Activated T-cell treated with anti-CD3 and anti-CD28 coated beads, Interleukin-2, amount 50 U/mL, for 1 hour (primary cell): ENCODE measurements at places on chromosomes 7 and 10.

- no peak for DNase-seq
Observed at GRCh38 chr10:47403446-47404318, 19.6 kb upstream of the ZNF488 start.

DNA sequence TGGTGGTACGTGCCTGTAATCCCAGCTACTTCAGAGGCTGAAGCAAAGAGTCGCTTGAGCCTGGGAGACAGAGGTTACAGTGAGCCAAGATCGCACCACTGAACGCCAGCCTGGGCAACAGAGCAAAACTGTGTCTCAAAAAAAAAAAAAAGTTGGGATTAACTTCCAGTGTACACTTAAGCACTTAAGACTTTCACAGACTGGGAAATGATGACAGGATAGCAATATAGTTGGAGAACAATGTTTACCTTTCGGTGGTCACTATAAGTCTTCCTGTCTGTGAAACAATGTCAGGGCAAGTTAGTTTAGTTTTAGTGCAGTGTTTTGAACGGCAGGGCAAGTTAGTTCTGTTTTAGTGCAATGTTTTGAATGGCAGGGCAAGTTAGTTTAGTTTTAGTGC, 130.2 kb downstream of the TPST1 start:
- DNase-seq: no peak

- DNase-seq: no peak
Observed at GRCh38 chr7:77313085-77313484, 103.1 kb downstream of the GSAP start.

DNA sequence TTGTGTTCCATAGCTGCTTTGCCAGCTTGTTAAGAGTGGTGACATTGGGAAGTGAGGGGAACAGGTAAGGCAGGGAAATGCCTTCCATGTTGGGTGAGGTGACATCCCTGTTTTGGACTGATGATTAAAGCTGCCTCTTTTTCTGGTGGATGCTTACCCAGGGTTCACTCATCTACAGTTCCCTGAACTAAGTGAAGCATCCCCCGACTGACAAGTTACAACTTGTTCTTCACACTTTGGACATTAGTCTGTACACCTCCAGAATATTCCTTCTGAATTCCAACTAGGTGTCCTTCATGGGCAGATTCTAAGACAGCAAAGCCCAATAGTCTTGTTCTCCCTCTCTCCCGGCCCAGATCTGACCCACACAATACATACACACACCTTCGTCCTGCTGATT, 63.4 kb downstream of the HDAC9 start:
- DNase-seq: no peak

GRCh38 chr7:125427676-125428075, 498.1 kb upstream of the POT1 start:
- DNase-seq: no peak

- no peak for DNase-seq
Observed at GRCh38 chr10:70007116-70007820, 45.4 kb upstream of the MACROH2A2 start.

DNA sequence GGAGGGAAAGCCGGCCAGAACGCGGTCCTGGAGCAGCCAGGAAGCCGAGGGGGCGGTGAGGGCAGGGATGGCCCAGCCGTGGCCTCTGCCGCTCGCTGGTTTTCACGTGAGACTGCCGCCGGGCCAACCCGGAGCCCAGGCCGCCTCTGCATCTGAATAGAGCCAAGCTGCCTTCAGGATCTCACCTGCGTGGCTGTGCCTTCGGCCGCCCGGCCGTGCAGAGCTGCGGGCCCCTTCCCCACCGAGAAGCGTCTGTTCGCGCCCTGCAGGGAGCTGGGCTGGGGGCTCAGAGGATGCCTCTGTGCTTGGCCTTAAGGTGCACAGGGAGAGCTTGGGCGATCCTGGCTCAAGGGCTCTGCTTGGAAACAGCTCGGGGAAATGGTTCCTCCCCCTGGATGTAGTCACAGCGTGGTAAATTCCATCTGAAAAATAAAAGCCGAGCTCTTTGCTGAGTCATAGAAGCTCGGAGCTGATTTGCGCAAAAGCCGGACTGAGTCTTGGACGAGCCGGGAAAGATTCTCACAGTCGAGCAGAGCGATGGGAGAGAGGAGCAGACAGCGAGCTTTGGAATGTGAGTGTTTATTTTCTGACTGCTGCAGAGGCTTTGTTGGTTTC, at the start of gene JAKMIP3:
JAKMIP3 (plus strand) TSS at position 456 of the 615 bp plus-strand sequence. CDS start 38,863 bp downstream, outside the sequence.
- no peak for DNase-seq

DNA sequence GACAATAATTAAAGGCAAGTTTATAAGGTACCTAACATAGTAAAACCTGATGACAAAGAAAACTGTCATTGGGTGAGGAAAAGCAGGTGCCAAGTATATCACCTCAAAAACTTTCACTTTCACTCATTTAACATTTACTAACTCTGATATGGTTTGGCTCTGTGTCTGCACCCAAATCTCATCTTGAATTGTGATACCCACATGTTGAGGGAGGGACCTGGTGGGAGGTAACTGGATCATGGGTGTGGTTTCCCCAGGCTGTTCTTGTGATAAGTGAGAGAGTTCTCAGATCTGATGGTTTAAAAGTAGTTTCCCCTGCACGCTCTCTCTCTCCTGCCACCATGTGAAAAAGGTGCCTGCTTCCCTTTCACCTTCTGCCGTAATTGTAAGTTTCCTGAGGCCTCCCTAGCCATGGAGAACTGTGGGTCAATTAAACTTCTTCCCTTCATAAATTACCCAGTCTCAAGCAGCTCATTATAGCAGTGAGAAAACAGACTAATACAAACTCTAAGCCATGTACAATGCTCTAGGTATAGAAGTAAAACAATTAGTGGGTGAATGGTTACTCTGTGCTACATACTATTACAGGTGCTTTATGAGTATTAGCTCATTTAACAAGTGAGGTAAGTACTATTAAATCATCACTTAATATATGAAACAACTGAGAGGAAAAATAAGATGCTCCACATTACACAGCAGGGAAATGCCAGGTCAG, 199.0 kb downstream of the CHCHD3 start:
- DNase-seq: no peak

GRCh38 chr7:157462840-157463239, 126.0 kb downstream of the DNAJB6 start:
- no peak for DNase-seq

DNA sequence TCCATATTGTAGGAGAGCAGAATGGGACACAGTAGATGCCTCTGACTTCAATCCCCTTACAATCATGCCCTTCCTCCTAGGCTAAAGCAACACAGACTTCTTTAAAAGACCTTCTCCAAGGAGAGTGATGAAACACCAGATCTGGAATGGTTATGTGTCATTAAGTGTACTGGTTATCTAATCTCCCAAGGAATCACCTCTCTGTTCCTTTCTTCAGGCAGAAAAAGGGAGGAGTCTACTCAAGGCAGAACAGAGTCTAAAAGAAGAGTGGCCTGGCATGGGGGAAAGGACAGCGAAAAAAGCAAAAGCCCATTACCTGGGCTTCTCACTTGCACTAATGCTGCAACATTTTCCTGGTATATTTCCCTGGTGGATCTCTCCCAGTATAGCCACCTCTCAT, 2.9 kb downstream of the ELMO1 start:
- no peak for DNase-seq

DNA sequence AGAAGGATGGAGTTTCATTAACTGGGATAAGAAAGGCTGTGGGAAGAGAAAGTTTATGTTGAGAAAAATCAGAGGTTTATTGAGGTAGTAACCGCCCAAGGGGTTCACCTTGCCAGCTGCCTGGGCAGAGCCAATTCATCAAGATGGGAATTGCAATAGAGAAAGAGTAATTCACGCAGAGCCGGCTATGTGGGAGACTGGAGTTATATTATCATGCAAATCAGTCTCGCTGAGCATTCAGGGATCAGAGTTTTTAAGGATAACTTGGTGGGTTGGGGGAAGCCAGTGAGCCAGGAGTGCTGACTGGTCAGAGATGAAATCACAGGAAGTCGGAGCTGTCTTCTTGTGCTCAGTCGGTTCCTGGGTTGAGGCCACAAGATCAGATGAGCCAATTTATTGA, 70.6 kb downstream of the MALRD1 start:
- DNase-seq: no peak

DNA sequence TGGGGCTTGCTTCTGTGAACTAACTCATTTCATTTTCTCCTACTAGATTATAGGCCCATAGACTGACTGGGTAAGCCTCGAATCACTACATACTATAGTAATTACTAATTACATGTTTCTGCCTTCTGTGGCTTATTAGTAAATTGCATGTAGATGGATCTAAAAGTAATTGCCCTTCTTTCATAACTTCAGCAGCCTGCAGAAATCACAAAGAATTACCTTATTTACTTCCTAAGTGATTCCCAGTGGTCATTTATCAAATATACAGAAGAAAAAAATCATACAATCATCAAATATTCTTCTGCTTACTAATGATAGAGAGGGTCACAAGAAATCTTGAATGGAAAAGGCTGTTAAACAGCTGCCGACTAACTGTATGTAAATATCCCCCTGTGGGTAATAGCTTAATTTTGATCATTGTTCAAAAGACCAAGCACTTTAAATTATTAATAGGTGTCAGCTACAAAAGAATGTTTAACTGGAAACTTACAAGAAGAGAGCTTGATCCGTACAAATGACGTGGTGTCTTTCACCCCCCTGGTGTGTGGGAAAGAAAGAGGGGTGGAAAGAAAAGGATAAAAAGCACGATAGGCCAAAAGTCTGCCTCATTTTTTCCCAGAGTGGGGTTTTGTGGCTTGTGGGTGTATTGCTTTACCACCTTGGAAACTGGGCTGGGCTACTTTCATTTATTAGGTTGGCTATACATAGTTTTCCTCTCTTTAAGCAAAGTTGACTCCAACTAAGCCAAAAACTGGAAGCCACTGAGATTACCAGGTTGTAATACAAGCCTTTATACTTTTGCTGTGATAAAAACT, 361.8 kb upstream of the ZMIZ1 start:
- DNase-seq: no peak

DNA sequence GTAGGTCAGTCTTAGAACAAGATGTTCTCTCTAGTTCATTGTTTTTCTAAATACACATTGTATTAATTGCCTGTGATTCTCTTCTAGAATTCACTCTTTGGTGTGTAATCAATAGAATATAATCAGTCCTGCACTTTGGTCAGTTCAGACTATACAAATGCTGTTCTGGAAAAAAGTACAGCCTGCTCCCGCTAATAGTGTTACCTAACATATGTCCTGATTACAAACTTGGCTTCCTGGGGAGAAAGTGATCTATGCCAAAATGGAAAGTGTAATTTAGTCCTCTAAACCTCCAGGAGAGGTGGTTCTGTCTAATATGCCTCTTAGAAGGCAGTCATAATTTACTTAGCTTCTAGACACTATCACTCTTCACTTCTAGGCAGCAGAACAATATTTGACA, 215.5 kb downstream of the SEMA3D start:
- DNase-seq: no peak

DNA sequence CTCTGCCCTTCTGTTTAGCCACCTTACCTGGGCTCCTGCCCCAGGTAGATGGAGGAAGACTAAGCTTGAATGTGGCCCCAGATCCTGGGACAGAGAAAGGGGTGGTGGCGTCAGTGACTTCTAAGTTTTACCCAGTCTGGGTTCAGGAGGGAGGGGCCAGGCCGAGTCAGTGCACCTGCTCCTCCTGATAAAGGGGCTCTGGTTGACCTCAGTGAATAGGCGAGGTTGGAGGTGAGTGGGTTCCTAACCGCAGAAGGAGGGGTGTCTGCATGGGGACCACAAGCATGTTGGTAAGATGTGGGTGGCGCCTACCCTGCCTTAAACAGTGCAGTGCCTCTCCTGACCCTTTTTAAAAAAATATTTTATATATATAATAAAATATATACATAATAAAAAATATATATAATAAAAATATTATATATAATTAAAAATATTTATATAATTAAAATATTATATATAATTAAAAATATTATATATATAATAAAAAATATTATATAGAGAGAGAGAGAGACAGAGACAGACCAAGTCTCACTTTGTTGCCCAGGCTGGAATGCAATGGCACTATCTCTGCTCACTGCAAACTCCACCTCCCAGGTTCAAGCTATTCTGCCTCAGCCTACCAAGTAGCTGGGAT, 97.3 kb upstream of the GTF2I start:
- no peak for DNase-seq

GRCh38 chr10:92849576-92850090, 1.3 kb downstream of the EXOC6 start:
- no peak for DNase-seq

DNA sequence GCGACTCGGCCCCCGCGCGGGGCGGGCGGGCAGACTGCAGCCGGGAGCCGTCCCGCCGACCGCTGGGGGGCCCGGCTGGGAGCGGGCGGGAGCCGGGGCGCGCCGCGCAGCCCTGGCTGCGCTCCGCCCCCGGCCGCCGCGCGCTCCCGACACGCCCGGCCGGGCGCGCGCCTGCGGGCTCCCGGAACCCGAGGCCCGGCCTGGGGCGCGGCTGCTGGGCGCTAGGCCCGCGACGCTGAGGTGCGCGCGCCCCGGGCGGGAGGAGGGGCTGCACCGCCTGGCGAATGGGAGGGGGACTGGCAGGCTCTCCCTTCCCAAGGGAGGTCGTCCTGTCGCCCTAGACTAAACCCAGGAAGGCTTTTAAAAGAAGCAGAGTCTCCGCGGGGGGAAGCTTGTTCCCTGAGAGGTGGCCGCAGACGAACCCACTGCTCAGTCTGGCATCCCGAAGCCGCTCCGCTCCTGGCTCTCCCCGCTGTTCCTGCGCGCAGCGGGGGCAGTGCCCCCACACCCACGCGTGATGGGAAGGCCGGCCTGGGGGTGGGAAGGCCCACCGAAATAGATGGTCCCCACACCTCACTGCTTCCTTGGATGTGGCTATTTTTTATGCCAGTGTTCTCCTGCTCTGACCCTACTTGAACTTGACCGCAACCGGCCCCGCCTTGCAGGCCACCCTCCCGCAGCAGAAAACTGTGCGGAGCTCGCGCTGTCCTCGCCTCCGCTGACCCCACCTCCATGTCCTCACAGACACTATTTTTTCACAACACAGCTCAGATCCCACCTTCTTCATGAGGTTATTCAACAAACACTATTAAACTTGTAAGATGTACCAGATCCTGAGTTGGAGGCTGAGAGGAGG, at the start of gene VOPP1:
VOPP1 (minus strand) TSS at position 125 of the 856 bp plus-strand sequence. CDS start 178 bp downstream, outside the sequence.
- DNase-seq: peak; percentile 75

GRCh38 chr10:48459270-48460150, 145.4 kb downstream of the ARHGAP22 start:
- DNase-seq: peak; percentile 5

GRCh38 chr7:127417346-127417745, 24.8 kb upstream of the ZNF800 start:
- no peak for DNase-seq

DNA sequence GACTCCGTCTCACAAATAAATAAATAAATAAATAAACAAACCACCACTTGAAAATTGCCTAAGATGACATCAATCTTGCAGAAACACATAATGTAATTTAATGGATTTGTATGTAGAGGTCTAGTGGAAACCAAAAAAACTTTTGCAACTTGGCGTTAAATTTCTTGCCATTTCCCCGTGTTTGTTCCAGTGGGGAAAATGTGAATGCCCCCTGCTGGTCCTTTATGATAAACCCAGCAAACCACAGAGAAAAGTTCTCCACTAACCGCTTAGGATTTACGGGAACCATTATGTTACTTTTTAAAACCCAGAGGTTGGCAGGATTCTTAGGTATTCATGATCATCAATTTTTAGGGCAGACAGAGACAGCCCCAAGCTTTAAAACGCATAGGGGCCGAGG, 32.5 kb downstream of the LAMB4 start:
- no peak for DNase-seq
